Liver (tissue), 10 donors: ENCODE measurements at places on chromosomes 16 and 17.

GRCh38 chr17:82429824-82430223 is 11.4 kb upstream of the OGFOD3 start:
- no peak overlapping the region for H3K27ac ChIP-seq
- H3K4me1 ChIP-seq = no peaks in the 10 kb centered on the region
- no peaks in the 10 kb centered on the region for H3K36me3 ChIP-seq

- H3K27ac ChIP-seq = peak overlapping the region; percentile 77
- H3K4me3 ChIP-seq = no peak overlapping the region
- peaks cover 44% of the 10 kb centered on the region for H3K4me1 ChIP-seq
- peaks cover 25% of the 10 kb centered on the region for H3K36me3 ChIP-seq
- H3K27me3 ChIP-seq = no peaks in the 10 kb centered on the region
- DNase-seq = no peak
Measured at GRCh38 chr17:18191967-18192366, 8.3 kb downstream of the ALKBH5 start.

DNA sequence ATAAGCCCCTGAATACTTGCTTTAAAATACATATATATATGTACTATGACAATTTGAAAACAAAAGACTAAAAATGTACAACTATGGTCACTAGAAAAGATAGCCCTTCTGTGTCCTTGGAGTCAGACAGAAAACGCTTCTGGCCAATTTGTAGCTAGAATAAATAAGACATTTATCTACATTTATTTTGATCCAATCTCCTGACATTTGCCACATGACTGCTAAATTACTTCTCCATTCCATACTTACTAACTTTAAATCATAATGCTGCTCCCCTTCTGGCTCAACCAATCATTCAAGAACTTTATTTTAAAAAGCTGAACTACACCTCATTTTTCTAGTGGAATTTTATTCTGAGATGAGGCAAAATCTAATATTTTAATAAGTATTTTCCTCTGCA is 65.8 kb downstream of the CYTH1 start:
- H3K36me3 ChIP-seq = no peaks in the 10 kb centered on the region
- H3K27me3 ChIP-seq = no peaks in the 10 kb centered on the region
- H3K4me3 ChIP-seq = no peak overlapping the region
- peak overlapping the region; percentile 76 for H3K27ac ChIP-seq
- DNase-seq = no peak

DNA sequence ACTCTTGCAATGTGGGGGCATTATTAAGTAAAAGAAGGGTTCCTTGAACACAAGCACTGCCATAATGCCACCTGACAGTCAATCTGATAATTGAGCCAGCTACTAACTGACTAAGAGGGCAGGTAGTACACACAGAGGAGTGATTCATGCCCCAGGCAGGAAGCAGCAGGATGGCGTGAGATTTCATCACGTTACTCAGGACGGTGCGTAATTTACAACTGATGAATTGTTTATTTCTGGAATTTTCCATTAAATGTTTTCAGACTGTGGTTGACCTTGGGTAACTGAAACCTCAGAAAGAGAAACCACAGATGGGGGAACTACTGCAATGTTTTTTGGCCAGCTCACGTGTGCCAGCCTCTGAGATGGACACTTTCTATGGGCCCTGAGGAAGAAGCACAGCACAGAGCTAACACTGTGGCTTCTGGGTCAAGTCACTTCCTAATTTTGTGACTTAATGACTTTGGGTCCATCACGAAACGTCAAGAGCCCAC is 46.7 kb downstream of the C17orf67 start:
- no peak for DNase-seq
- no peaks in the 10 kb centered on the region for H3K27me3 ChIP-seq
- H3K4me3 ChIP-seq = no peak overlapping the region
- H3K36me3 ChIP-seq = no peaks in the 10 kb centered on the region
- no peaks in the 10 kb centered on the region for H3K4me1 ChIP-seq

GRCh38 chr16:46947900-46948547 is 25.4 kb downstream of the DNAJA2 start:
- no peaks in the 10 kb centered on the region for H3K36me3 ChIP-seq
- H3K27me3 ChIP-seq = no peaks in the 10 kb centered on the region
- no peak overlapping the region for H3K27ac ChIP-seq
- DNase-seq = no peak
- H3K4me1 ChIP-seq = peaks cover 12% of the 10 kb centered on the region

DNA sequence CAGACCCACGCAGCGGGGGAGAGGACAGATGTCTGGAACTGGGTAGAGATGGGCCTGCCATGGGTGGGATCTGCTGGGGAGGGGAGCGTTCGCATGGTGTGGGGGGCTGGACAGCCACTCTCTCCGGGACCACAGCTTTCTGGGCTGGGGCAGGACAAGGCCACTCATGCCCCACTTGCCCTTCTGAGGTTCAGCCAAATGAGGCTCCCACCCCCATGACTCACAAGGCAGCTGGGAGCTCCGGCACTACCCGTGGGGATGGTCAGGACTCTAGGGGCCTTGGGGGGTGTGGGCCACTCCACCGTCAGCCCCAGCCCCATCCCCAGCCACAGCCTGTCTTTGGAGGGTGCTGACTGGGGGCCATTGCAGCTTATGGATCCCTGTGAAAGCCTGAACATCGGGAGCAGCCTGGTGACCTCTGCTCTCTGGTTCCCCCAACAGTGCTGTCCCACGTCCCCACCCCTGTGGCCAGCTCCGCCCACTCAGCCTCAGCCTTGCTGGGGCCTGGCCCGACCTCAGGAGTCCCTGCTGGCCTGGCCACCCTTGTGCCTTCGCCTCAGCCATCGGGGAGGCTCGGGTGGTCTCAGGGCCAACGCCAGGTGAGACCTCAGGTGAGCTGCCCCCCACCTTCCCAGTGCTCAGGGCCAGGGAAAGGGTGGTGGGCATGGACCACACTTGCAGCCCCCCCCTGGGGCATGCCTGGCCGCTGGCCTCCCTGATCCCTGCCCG is 4.7 kb upstream of the CDH15 start:
- no peak overlapping the region for H3K27ac ChIP-seq
- no peak for DNase-seq
- H3K36me3 ChIP-seq = no peaks in the 10 kb centered on the region
- no peak overlapping the region for H3K4me3 ChIP-seq
- H3K4me1 ChIP-seq = peaks cover 10% of the 10 kb centered on the region
- no peaks in the 10 kb centered on the region for H3K27me3 ChIP-seq

DNA sequence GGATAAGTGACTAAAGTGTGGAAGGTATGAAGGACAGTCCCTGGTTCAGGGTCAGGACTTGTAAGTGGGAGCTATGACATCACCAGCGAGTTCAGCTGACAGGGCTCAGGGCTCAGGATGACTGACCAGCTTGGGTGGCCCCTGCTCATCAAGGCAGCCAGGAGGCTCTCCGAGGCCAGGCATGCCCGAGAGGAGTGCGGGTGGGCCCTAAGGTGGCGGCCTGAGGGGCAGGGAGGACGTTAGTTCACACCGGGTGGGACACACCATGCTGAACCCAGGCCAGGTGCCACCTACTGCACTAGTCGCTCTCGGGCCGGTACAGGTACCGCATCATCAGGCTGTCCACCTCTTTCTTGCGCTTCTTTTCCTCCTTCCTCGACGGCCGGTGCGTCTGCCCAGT is 36.5 kb downstream of the PIPOX start:
- DNase-seq = no peak
- no peaks in the 10 kb centered on the region for H3K27me3 ChIP-seq
- no peak overlapping the region for H3K27ac ChIP-seq
- no peaks in the 10 kb centered on the region for H3K4me1 ChIP-seq
- peaks cover 30% of the 10 kb centered on the region for H3K36me3 ChIP-seq

- peaks cover 21% of the 10 kb centered on the region for H3K4me1 ChIP-seq
- no peak for DNase-seq
- H3K4me3 ChIP-seq = no peak overlapping the region
- H3K27ac ChIP-seq = no peak overlapping the region
Measured at GRCh38 chr17:42913522-42913921, 12.9 kb downstream of the G6PC1 start.

DNA sequence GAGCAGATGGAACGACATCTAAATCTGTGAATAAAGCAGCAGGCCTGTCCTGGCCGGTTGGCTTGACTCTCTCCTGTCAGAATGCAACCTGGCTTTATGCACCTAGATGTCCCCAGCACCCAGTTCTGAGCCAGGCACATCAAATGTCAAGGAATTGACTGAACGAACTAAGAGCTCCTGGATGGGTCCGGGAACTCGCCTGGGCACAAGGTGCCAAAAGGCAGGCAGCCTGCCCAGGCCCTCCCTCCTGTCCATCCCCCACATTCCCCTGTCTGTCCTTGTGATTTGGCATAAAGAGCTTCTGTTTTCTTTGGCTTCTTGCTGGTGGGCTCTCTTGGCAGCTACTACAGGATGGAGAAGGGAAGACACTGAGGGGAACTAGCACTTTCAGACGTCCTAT is 4.1 kb upstream of the RSAD1 start:
- no peak overlapping the region for H3K4me3 ChIP-seq
- DNase-seq = no peak
- no peak overlapping the region for H3K27ac ChIP-seq
- H3K27me3 ChIP-seq = no peaks in the 10 kb centered on the region

DNA sequence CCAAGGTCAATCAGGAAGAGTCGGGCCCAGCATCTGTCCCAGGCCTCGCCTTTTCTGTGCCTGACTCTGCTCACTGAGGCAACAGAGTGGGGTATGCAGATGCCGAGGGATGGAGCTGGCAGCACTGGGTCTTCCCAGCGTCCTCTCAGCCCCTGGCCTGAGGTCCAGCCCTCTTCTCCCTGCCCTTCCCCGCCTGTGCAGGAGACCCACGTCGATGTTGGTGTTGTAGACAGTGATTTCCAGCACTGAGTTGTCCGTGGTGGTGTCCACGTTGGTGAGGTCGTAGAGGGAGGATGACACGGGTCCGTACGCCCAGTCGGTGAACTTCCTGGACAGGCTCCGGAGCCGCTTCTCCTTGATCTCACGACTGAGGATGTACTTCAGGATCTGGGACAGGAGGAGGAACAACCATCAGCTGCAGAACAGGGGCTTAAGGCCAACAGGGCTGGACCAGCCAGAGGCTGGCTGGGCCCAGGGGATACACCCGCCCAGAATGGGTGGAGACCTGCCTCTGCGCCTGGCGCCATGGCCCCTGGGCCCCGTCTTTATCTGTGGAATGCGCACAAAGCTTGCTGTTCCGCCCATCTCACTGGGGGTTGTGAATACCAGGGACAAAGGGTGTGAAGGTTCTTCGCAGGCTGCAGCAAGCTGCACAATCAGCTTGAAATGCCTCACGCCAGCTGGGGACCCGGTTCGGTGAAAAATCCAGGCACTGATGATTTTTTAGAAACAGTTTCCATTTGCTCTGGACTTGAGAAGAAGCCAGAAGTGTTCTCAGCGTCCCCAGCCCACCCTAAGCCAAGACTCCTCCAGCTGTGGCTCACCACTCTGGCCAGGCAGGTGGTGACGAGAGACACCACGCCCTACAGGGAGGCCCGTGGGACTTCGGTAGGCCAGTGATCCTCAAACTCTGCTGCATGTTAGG is 27.5 kb downstream of the TRPV3 start:
- H3K27ac ChIP-seq = no peak overlapping the region
- no peaks in the 10 kb centered on the region for H3K27me3 ChIP-seq
- DNase-seq = peak; percentile 46

- DNase-seq = no peak
- H3K36me3 ChIP-seq = peaks cover 7% of the 10 kb centered on the region
- H3K4me3 ChIP-seq = no peak overlapping the region
- no peaks in the 10 kb centered on the region for H3K27me3 ChIP-seq
- no peaks in the 10 kb centered on the region for H3K4me1 ChIP-seq
- H3K27ac ChIP-seq = no peak overlapping the region
Measured at GRCh38 chr16:10987361-10988163, 43.2 kb downstream of the CLEC16A start.

GRCh38 chr16:71986131-71986530 is 14.1 kb downstream of the PKD1L3 start:
- H3K4me3 ChIP-seq = no peak overlapping the region
- DNase-seq = no peak
- H3K27ac ChIP-seq = no peak overlapping the region
- H3K27me3 ChIP-seq = no peaks in the 10 kb centered on the region

DNA sequence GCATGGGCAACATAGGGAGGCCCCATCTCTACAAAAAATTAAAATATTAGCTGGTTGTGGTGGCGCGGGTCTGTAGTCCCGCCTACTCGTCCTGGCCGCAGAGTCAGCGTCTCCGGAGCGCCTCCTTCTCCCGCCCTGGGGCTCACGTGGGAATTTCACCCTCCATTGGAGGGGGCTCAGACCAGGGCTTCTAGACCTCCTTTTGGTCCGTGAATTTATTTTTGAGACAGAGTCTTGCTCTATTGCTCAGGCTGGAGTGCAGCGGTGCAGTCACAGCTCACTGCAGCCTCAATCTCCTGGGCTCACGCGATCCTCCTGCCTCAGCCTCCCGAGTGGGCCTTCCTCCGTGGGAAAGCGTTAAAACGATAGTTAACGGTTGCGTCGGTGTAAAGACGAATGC is 394 bp upstream of the NME4 start:
- H3K27ac ChIP-seq = peak overlapping the region; percentile 54
- DNase-seq = peak; percentile 52
- H3K27me3 ChIP-seq = no peaks in the 10 kb centered on the region
- peak overlapping the region; percentile 78 for H3K4me3 ChIP-seq
- no peaks in the 10 kb centered on the region for H3K36me3 ChIP-seq

- no peak for DNase-seq
- H3K4me3 ChIP-seq = no peak overlapping the region
- H3K36me3 ChIP-seq = no peaks in the 10 kb centered on the region
- no peaks in the 10 kb centered on the region for H3K4me1 ChIP-seq
- H3K27me3 ChIP-seq = no peaks in the 10 kb centered on the region
Measured at GRCh38 chr16:51268237-51268636, 117.2 kb upstream of the SALL1 start.

DNA sequence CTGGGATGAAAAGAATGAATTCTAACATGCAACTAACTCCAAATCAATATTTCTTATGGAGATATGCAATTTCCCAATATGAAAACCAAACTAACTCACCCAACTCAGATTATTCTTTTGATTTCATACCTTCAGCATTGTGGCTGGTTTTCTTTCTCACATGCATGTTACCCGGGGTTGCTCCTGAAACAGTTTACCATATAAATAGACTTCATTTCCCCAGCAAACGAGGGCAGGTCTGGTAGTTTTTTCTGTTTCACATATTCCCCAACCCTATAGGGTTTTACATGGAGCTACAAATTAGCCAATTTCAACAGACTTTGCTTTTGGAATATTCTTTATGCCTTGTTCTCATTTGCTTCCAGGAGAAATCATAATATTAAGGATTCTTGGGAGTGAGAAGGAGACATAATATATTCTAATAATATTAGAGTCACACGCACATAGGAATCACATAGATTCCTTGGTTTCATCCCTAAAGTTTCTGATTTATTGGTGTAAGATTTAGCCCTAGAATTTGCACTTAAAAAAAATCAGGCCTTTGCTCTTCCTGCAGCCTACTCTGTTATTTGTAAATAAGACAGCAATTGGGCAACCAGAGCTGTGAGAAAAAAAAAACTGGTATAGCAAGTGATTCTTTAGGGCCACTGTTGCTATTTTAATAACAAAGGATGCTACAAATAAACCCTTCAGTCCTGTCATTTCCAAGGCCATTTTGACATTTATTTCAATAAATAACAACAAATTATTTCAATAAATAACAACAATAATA is 60.3 kb upstream of the FAM20A start:
- no peaks in the 10 kb centered on the region for H3K36me3 ChIP-seq
- H3K4me3 ChIP-seq = no peak overlapping the region
- H3K4me1 ChIP-seq = no peaks in the 10 kb centered on the region
- DNase-seq = no peak
